B cell (primary cell): ENCODE measurements at places on chromosomes 12 and 14. TPM values are rescaled to one million over a fixed set of nuclear protein-coding genes. Genes with fewer than 3 reads are reported as not detected.

Gene STAC3
- 5.3 and 6.2 TPM in 2 replicates for total RNA-seq

Gene PRICKLE1
- 21.6 and 22.5 TPM in 2 replicates for total RNA-seq

Gene TXNRD1
- total RNA-seq, result 44.6 and 48.1 TPM in 2 replicates

Gene KRT72
- total RNA-seq, result not detected in 2 replicates

Gene CRIP2
- total RNA-seq, result 6.0 and 9.8 TPM in 2 replicates

Gene PAPLN
- 0.92 and 1.5 TPM in 2 replicates for total RNA-seq

Gene GPR68
- total RNA-seq, result 0.34 and 0.53 TPM in 2 replicates

Gene CELA1
- not detected in 2 replicates for total RNA-seq

DNA sequence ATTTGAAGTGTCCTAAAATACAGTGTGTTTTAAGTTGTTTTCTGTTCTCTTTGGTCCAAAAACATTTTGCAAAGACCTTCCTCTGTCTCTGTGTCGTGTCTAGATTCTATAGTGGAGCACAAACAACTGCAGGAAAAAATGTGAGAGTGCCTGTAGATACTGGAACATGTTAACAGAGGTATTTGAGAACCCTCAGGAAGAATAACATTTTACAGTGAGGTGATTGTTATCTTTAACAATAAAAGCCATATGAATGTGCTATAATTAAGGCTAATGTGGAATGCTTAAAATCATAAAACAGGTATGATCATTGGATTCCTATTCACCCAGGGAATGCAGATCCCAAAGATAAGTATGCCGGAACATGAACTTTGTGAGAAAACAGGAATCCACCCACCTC, 98.0 kb downstream of the SAMD4A start:
- no peak for DNase-seq

DNA sequence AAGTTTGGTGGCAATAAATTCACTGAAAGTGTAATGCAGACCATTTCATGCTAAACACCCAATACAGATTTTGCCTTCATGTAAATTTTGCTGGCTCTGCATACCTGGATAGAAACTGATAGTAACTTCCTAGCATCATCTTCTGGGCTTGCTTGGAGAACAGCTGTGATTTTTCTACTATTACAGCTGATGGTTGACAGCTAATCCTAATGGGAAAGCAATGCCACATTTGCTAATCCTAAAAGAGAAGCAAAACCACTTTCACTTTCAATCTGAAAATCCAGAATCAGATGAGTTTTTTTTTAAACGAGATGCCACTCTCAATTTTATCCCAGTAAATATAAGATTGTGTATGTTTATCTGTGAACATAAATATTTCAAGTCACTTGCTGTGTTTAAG, 1035.9 kb downstream of the TRHDE start:
- no peak for DNase-seq

GRCh38 chr14:102975662-102976061, 53.2 kb downstream of the AMN start:
- no peak for DNase-seq

DNA sequence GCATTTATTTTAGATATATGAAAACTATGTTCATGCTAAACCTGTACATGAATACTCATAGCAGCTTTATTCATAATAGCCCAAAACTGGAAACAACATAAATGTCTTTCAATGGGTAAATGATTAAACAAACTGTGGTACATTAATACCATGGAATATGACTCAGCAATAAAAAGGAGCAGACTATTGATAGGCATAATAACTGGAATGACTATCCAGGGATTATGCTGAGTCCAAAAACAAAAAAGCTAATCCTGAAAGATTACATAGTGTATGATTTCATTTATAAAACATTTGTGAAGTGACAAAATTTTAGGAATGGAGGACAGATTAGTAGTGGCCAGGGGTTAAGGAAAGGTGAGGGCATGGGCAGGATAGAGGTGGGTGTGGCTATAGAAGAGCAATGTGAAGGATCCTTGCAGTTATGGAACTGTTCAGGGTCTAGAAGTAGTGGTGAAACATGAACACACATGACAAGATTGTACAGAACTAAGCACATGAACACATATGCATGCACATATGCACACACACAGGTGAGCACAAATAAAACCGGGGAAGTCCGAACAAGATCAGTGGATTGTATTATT, 61.1 kb upstream of the CDKN3 start:
- no peak for DNase-seq

DNA sequence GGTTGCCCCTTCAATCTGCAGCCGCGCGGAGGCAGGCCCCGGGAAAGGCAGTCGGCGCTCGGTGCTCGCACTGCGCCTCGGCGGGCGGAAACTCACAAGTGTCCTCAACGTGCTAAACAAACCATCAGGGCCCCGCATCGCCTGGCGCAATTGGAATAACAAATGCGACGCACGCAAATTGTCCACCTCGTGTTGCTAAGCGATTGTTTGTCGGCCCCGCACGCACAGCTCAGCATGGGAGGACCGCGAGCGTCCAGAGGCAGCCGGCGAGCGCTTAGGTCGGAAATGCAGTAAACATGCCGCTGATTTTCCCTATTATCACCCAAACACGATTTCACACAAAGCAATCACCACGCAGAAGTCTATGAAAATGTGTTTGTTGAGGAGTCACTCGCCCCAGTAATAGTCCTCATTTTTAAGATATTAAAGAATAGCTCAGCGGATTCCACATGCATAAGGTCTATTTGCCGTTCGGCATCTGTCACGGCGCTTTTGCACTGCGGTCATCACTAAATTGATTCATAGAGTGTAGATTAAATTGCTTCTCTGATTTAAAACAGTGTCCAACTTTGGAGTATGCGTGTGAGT, 3.2 kb upstream of the GSC start:
- no peak for DNase-seq

DNA sequence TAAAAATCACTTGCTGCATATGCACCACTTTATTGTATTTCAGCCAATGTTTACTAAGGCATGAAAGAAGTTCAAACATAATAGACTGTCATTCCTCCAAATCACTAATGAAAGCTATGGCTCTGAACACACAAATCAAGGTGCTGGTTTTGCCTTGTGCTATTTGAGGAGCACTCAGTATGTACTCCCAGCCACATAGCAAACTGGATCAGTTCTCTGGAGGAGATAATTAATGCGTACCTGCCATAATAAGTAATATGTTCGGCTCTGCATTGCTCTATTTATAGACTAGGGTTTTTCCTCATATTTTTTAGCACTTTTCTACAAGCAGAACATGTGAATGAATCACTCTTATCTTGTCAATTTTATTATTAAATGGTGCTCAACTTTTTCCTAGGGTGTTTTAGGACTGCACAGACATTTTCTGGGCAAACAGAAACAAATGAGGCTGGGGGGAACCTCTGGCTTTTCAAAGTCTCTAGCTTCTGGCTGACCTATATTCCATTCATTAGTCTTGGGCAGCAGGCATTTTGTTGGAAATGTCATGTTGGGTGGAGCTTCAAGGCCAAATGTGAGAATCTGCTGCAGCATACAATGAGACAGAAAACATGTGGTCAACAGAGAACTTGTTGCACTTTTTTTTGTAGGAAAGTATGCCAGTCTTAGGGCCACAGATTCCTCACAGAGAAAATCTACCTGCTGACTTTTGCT, 88.4 kb downstream of the GRIP1 start:
- no peak for DNase-seq

DNA sequence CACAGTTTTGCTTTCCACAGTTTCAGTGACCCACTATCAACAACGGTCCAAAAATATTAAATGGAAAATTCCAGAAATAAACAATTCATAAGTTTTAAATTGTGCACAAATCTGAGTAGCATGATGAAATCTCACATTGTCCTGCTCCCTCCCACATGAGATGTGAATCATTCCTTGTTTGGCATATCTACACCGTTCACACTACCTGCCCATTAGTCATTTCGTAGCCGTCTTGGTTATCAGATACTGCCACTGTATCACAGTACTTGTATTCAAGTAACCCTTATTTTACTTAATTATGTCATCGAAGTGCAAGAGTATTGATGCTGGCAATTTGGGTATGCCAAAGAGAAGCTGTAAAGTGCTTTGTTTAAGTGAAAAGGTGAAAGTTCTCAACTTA, 145.3 kb downstream of the SLC5A8 start:
- no peak for DNase-seq

GRCh38 chr12:44817687-44818086, 58.4 kb downstream of the NELL2 start:
- no peak for DNase-seq

DNA sequence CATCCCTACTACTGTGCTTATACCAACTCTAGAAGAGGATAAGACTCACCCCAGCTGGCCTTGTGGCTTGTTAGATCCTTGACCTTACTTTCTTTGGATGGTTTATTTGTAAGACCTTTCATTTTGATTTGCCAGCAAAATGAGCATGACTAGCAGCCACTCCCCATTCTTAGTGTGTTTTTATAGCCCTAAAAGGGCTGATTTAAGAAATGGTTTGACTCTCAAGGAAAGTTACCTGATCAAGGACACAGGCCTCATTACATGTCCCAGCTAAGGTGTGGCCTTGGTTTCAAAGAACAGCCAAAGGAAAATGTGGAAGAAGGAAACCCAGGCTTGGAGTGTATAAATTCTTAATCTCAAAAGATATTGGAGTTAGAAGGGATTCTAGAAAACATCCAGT, 41.4 kb downstream of the SLC17A8 start:
- no peak for DNase-seq

DNA sequence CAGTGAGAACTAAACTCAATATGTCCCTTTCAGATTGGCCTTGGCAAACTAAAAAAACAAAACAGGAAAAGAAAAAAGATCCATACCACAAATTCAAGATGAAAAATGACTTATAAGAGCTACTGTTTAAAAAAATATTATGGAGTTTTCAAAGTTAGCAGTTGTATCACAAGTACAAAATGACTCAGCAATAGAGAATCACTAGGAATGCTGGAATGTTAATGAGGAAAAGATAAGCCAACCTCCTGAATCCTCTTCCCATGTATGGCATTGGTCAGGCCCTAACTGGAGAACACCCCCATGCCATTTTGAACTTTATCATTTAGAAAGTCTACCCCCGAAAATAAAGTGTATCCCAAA, 62.2 kb downstream of the PPP1R36 start:
- DNase-seq, result no peak

DNA sequence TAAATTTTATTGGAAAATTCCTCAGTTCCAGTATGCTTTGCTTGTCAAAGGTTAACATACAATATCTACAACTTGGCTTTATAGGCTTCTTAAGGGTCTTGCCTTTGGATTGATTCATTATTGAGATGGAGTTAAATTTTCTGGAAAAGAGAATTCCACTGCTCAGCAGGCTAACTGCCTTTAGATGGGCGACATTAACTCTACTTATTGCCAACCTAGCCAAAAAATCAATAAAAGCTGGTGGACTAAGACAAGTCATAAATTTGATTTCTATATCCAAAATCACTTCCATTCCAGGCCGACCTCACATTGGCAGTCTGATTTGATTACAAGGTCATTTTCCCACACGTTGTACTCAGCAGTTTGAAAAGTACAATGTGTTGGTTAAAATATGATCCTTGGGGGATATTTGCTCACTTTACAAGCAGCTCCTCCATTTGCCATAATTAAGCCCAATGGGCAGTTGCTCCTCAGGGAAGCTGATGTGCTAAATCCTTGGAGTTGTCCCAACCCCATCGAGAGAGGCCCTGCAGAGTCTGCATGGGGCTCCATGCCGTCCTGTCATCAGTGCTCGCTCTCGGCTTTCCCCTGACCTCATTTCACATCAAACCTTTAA, 36.1 kb upstream of the CRY1 start:
- DNase-seq, result no peak

GRCh38 chr14:21653331-21653885, at the start of gene OR4E2:
OR4E2 (plus strand) TSS chr14:21653835; CDS start chr14:21665083, 11,248 bp downstream.
- no peak for DNase-seq

DNA sequence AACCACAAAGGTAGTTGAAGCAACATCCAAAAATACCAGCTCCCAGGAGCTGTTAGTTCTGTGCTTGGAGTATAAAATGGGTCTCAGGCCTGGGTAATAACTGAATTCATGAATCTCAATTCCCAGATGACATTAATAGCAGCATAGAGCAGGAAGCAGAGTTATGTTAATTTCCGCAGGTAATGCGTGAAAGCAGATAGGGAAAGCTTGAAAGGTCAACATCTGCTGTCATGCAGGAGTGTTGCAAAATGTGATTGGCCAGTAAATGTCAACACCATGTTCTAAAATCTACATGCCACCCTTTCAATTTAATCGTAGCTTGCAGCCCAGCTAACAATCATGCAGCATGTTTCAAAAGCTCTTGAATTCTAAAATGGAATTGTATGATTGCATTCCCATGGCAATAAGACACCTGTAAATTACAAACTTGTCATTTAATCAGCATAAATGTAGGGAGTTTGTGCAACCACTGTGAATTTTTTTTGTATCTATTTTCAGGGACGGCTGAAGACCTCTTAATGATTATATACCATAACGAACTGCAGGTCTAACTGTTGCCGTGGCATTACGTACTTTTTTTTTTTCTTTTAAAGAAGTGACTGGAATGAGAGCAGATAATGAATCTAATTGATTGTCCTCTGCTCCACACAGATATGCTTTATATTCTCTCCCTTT, 635.8 kb upstream of the FOXG1 start:
- no peak for DNase-seq

GRCh38 chr12:25102402-25102801, 92.6 kb downstream of the DNAI7 start:
- DNase-seq, result no peak

DNA sequence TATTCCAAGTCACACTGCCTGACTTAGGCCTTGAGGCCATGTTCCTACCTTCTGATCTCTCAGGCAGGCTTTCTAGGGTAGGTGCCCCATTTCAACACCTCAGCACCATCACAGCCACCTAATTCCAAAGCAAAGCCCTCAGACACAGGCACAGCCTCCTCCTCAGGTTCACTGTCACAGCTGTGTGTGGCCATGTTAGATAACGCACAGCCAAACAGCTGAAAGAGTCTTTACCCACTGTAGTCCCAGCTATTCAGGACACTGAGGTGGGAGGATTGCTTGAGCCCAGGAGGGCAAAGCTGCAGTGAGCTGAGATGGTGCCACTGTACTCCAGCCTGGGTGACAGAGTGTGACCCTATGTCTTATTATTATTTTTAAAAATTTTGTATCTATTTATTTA, 7.3 kb upstream of the TMEM229B start:
- no peak for DNase-seq

DNA sequence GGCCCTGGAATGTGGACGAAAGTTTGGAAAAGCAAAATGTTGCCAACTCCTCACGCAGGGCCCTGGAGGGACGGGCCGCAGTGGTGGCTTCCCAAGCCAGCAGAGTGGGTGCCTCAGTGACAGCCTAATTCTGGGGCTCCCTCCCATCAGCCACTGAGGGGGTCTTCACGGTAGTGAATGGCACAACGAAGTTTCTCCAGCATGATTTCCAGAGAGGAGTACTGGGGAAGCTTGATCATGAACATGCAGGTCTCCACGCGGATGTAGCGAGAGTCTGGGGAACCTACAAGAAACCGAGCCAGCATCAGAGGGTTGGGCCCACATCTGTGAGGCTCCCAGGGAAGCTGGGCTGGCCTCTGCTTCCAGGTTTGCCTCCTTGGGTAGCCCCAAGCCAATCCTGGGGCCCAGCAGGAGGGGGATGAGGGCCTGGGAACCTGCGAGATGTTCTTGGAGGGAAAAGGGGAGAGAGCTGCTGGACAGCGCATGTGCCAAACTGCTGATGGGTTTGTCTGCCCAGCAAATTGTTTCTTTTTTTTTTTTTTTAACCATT, 37.0 kb downstream of the TRAFD1 start:
- no peak for DNase-seq
